Midbrain (tissue), 1 donor: ENCODE measurements at places on chromosomes 5 and 9.

DNA sequence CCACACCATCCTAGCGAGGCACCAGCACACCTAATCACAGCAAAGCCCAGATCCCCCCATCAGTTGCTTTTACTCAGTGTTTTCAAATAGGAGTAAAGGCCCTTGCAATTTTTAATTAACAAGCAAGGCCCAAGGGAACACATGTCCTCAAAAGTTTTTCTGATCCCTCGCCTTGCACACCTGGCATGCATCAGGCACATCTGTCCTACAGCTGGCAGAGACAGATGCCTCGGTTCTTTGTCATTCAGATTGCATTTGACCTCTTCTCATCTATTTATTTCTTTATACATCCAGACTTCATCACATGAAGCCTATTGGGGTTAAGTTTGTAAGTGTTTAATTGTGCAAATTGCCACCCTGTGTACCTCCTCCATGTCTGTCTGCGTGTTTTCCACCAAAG lies 241.4 kb downstream of the MARCHF11 start:
- no peak for DNase-seq

GRCh38 chr9:114452219-114453165 lies 52.8 kb downstream of the WHRN start:
- no peak for DNase-seq

DNA sequence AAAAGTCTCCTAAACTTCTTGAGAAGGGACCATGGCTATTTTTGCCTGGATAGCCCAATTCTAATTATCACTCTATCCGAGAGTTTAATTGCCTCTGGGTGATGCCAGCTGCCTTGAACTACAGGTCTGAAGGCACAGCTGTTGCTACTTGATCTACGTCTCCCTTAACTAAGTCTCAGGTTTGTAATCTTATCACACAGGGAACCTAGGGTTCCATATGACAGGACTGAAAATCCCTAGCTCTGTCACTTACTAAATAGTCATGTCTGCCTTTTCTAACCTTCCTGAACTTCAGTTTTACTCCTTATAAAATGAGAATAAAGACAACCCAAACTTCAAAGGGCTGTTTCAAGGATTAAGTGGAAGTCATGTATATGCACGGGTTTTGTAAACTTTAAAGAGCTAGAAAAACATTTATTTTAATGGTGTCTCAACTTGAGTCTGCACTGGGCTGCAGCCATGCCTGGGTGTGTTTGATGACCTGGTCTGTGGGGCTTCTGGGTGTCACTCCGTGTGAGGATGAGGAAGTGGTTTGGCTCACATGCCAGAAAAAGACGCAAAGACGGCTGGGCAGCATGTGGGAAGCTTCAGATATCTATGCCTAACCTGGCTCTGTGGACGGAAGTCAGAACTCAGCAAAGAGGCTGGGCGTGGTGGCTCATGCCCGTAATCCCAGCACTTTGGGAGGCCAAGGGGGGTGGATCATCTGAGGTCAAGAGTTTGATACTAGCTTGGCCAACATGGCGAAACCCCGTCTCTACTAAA lies 129.3 kb upstream of the SLC44A1 start:
- DNase-seq, result no peak

DNA sequence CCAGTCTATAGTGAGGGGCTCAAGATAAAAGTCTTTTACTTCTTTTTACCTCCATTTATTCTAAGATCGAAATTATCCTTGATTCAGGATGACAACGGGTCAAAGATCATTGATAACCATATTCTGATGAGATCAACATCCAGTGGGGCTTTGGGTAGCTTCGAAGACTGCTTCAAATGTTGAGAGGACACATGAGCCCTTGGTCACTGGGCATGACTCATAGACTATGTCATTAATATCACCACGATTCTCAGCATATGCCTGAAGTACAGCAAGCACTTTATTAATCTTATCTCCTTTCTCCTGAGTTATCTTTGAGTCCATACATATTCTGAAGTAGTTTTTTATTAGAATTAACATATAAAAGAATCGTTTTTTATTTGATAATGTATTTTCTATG lies 117.1 kb upstream of the DAB2 start:
- DNase-seq, result no peak

DNA sequence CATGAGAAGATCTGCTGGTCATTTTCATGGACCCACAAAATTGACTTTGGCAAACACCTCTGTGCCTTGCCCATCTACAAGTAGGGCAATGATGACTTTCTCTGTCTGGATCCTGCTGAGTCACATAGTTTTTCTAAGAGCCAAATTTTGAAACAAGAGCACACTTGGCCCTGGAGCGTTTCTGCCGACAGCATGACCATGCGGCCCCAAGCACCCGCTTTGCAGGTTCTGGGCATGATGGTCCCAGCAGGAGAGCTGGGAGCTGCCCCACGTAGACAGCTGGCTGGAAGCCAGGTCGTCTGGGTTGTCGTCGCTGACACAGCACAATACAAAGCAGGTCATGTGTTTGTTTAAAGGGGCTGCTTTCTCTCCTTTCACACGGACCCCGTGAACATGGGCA lies 159.8 kb downstream of the SYK start:
- DNase-seq, result no peak

GRCh38 chr9:75299324-75299723 lies 211.0 kb downstream of the OSTF1 start:
- DNase-seq, result no peak
